ENCODE measurements at places on chromosomes 2 and 18. TPM values are rescaled to one million over a fixed set of nuclear protein-coding genes. Genes with fewer than 3 reads are reported as not detected.

- DNase-seq: no peak
Observed at GRCh38 chr2:151638191-151638933, 95.9 kb downstream of the NEB start.

DNA sequence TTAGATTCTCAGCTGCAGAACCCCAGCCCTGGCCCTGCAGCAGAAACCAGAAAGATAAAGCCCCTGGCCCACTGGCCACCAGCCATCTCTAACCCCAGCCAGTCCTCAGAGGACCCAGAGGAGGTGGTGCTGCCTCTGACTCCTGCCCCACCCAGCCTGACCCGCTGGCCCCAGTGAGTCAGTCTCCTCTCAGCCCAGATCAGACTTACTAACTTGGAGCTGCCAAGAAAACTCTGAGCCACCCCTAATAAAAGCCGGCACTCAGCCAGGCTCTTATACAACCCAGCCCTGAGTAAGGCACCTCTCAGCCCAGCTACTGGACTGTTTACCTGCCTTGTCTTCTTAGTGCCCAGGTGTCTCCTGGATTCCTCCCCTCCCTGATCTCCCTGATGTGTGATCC, 2.0 kb downstream of the SLC14A2 start:
- peak; percentile 79 for DNase-seq

DNA sequence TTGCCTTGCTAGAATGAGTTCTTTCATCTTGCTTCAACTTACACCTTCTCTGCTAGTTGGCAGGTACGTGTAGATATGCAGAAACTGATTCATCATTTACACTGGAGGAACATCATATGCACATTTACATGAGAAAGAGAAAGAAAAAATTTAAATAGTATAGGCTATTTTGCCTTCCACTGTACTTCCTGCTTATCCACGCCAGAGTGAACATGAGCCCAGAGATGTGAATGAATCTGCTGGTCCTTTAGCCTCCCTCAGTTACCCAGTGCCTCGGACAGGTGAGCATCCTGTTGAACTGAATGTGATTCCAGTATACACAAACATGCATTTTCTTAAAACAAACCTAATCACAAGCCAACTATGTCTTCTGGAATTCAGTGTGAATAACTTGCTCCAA, 83.6 kb downstream of the SESTD1 start:
- DNase-seq: no peak

- no peak for DNase-seq
Observed at GRCh38 chr2:7201851-7202250, 284.6 kb downstream of the RNF144A start.

UGT1A8 gene
- total RNA-seq: not detected

SCN3A gene
- total RNA-seq: 0.35 TPM

DNA sequence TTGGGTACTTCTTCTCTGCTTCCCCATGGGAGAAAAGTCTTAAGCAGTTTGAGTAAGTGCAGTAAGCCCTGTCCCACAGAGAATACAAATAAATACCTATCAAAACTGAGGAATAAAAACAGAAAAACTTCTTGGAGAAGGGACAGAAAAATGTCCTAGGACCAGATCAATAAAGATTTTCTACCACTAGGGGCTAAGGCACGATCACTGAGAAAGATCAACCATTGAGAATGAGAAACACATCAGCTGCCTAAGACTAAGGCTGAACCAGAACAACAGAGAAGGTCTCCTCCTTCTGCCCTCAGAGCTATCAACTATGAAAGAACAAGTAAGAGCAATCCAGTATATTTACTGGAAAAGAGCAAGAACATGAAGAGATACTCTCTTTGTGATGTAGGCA, 763.6 kb upstream of the LRRTM1 start:
- DNase-seq: no peak

TNFRSF11A gene
- 1.0 TPM for total RNA-seq

DNA sequence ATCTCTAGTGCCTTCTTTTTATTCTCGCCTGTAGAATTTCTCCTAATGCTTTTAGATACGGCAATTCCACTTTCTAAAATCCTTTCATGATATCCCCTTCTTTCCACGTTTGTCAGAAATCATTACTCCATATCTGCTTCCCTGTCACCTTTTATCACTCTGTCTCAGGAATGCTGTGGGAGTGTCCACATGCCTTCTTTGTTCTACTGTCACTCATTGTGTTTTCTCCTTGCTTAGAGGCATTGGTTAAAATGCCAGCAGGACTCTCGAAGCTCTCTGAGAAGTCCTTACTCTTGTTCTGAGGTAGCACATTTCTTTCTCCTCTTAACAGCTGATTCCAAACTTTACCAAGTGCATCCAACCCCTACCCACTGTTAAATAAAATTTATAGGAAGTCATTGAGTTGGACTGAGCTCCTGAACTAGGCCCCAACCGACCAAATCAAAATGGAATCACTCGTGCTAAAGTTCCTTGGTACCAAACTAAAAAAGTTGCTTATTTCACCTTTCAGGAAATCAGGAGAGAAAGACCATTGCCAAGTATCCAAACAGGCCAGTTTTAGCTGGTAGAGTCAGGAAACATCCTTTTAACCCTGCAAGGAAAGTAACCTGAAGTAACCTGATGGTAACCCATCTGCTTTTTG, 10.6 kb upstream of the GALNT5 start:
- no peak for DNase-seq

DNA sequence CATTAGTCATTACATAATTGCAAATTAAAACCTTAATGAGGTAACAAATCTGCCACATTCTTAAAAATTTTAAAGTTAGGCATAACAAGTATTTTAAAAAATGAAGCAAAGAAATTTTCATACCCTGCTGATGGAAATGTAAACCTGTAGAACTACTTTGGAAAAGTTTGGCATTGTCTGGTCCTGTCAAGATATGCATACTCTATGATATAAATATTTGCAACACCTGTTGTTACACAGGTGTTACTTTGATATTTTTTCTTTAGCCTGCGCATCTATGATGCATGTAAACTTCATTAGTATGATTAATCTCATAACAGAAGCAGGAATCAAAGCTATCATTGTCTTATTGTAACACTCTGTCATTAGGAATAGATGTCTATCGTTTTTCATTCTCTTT, 634.3 kb downstream of the TRIB2 start:
- DNase-seq: no peak

RPIA gene
- total RNA-seq: 10.5 TPM

- no peak for DNase-seq
Observed at GRCh38 chr18:58892488-58892887, 27.8 kb downstream of the ZNF532 start.

DNA sequence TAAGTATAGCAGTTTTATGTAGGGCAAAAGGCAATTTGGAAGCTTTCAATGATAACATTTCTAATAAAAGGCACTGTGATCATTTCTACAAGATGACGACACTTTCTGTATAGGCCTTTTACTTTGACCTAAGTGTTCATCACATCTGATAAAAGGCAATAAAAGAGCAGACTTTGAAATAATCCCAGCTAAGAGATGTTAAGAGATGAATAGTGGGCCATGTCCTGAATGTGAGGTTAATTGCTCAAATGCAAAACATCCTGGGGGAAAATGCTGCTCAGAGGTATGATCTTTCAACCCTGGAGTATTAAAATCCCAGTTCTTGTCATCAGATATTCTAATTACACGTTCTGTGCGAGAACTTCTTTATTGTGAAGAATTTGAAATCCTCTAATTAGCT, 677.6 kb downstream of the SOCS6 start:
- DNase-seq: no peak

GRCh38 chr2:8216397-8216796, 465.5 kb upstream of the ID2 start:
- no peak for DNase-seq

GRCh38 chr2:201127152-201127511, 11.2 kb downstream of the CFLAR start:
- no peak for DNase-seq

DNA sequence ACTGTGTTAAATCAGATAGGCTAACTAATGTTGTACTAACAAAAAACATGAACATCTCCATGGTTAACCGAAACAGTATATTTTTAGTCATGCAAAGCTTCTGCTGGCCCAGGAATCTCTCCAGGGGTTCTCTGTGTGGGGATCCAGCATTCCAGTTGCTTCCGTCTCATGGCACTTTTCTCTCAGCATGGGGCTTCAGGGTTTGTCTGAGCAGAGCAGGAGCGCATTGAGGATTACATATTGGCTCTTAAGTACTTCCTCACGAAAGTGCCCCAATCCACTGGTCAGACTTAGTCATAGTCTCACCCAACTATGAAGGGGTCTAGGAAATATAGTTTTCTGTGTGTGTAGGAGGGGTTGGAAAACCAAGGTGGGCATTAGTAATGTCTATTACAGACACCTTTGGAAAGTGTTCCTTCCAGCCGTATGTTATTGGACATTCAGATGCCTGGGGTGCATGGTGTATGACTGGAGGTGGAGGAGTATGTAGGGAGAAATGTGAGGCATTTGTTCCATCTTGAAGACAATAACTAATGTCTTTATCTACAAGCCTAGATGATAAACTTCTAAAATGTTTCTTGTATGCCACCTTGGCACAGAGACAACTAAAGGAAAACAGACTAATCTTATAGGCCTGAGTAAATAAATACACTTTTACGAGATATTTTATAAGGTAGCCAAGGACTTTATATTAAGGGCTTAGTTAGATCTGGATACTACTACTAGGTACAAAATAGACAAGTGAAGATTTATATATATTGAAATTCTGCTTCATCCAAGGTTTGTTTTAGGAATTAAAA, 123.8 kb upstream of the ZEB2 start:
- DNase-seq: no peak

GRCh38 chr2:86563650-86564061, 413 bp upstream of the CHMP3 start:
- no peak for DNase-seq

DNA sequence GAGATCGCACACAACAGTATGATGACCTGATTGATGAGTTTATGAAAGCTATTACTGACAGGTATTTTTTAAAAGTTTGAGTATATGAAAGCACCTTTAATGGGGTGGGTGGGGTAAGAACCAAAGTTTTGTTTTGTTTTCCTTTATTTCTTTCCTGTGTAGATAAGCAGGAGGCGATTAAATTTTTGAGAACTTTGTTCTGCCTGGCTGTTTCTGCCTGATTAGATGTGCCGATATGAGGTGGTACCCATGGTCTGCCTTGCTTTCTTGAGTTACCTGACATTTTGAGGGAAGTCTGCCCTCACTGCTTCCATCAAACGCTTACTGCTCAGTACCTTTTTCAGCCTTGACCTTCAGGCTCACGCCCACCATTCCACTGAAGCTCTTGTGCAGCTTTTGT, 39.2 kb downstream of the ME2 start:
- DNase-seq: no peak

NEU4 gene
- total RNA-seq: not detected

DNA sequence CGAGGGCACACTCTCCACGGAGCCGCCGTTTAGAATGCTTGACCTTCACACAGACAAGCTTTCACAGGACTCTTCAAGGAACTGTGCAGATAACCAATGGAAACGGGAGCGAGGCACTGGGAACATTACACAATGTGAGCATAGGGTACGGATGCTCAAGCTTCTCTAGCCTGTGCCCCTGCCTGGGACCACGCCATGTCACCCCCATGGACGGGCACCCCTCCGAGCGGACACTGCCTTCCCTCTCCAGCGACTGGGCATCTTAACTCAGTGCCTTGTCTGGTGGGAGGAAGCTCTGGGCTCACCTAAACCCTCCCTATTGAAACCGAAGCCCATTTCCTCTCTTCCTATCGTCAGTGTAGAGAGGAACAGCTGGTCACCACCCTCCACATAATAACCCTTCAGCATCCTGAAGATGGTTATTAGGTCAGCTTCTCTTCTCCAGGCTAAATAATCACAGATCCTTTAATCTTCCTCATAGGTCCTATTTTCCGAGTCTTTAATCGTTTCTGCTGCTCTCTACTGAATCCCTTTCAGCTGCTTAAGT, 626.7 kb downstream of the GALR1 start:
- no peak for DNase-seq

GRCh38 chr2:3300224-3300995, 77.2 kb downstream of the EIPR1 start:
- DNase-seq: peak; percentile 31

TRIM43B gene
- total RNA-seq: not detected

NT5DC4 gene
- total RNA-seq: not detected

GRCh38 chr18:60372596-60372995, at the start of gene MC4R:
Gene MC4R (minus strand): TSS chr18:60372775. CDS start chr18:60372349, 426 bp downstream.
- DNase-seq: no peak

DNA sequence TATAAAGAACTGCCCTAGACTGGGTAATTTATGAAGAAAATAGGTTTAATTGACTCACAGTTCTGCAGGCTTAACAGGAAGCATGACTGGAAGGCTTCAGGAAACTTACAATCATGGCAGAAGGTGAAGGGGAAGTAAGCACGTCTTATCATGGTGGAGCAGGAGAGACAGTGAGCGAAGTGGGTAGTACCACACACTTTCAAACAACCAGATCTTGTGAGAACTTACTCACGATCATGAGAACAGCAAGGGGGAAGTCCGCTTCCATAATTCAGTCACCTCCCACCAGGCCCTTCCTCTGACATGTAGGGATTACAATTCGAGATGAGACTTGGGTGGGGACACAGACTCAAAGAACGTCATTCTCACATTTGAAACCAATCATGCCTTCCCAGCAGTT, 260.1 kb upstream of the FAM98A start:
- DNase-seq: no peak

GYPC gene
- total RNA-seq: 113 TPM

ANKRD30BL gene
- total RNA-seq: not detected

DNA sequence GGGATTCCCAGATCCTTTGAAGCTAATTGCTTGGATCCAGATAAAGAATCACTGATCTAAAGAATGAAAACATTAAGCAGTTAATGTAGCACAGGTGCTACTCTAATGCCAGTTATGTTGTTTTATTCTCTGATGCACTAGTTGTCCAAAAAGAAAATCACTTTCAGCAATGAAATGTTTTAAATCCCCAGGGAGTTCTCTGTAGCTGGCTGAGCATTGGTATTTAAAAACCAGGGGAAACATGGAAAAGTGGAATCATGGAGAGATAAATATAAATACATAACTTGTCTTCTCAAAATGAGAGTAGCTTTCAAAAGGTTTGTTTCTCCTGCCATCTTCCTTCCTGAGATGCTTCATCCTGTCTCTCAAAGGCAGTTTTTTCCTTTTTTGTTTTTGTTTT, 37.7 kb downstream of the CD302 start:
- DNase-seq: no peak

RGPD8 gene
- total RNA-seq: 10.6 TPM

LTBP1 gene
- total RNA-seq: 124 TPM

DNA sequence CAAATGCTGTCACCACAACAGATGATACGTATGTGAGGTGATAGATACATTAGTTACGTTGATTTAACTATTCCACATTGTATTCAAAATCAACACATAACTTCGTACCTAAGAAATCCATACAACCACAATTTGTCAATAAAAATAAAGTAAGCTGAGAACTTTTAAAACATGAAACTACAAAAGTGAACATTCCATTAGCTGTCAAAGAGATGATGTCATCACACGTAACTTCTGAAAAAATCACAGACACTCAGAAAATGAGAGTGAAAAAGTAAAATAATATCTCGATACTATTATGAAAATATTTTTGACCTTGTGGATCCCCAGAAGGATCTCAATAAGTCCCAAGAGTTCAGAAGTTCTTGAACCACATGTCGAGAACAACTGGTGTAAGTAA, 161.6 kb upstream of the GALNT13 start:
- DNase-seq: no peak

DNA sequence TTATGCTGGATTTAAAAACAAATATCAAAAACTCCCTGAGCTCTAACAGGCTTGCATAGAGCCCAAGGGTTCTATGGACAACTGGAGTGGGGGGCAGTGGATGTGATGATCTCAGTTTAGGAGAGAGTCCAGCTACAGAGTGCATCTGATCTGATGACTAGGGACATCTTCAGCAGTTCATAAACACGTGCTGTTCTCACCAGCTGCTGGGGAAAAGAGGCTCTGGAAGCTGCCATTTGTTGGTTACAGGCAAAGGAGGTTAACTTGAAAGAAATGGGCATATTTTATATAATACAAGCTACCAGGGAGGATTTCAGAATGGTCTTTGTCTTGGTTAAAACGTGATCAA, 36.0 kb upstream of the ZNF396 start:
- no peak for DNase-seq
